ENCODE measurements at places on chromosomes 13 and 19. TPM values are rescaled to one million over a fixed set of nuclear protein-coding genes. Genes with fewer than 3 reads are reported as not detected.

DNA sequence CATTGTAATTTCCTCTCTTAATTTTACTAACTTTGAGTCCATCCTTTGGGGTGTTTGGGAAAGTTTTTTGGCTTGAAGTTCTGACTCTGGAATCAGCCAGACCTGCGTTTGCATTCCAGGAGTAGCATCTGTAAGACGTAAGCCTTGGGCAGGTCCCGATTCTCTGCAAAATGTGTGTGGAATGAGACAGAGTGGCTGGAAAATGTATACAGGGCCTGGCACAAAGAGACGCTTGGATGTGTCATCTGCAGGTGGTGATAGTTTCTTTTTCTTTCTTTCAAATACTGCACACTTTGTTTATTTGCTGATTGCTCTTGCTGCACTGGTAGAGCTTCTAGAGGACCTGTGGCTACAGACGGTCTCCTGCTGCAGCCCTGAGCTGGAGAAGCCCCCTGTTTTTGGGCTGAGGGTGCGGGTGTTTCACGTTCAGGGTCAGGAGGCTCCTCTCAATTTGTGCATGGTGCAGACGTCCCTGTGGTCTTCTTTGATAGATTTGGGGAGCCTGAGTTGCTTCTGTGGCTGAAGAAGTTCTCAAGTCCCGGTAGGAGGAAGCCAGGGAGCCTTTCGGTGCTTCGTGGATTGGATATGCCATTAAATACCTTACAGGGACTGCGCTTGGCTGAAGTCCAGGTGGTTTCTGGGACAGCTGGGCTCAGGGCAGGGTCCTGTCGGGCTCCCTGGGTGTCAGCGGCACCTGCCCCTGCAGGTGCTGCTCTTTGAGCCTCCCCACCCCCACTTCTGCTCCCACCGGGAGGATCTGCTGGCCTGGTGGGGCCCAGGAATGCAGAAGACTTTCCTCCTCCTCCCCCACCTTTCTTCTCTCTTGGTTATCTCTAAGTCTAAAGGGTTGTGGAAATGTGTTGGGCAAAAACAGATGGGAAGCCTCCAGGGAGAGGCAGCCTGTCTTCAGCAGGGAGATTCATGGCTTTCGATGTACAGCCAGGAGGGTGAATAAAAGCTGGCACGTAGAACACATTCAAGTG is 44.0 kb upstream of the GAS6 start:
- no peak for DNase-seq

The SIGLECL1 gene
- not detected for polyA plus RNA-seq

- DNase-seq, result peak; percentile 59
Measured at GRCh38 chr13:48411147-48411794, 1.6 kb downstream of the LPAR6 start.

GRCh38 chr19:7643031-7643415 is 6.1 kb downstream of the STXBP2 start:
- no peak for DNase-seq

DNA sequence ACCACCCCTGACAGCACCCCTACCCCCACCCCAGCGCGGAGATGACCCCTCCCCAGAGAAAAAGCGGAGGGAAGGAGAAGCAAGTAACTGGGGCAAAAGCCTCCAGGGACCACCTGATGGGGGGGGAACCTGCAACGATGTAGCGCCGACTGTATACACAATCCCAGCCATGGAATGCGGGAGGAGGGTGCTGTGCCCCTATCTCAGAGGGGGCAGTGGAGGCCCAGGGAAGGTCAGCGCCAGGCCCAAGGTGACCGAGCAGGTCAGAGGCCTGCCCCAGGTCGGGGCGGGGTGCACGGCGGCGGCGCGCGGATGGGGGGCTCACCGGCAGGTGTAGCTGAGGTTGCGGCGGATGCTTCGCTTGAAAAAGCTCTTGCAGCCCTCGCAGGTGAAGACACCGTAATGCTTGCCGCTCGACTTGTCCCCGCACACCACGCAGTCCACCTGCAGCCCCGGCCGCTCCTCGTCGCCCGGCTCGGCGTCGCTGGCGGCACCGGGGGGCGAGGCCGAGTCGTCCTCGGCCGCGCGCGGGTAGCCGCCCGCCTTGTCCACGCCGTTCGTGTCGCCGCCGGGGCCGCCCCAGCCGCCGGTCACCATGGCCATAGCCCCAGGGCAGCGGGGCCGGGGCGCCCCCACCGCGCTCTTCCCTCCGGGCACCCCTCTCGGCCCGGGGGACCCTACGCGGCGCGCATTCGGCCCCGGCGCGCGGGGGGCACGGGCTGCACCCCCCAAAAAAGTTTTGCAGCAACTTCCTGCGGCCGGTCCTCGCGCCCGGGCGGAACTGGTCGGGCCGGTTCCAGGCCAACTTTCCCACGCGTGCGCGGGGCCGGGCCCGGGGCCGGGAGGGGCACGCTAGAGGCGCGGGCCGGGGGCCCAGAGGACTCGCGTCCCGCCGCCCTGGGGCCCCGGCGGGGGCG is 843 bp downstream of the NR2F6 start:
- no peak for DNase-seq

The RPL28 gene
- 3,435 TPM for polyA plus RNA-seq

The THSD1 gene
- 27.6 TPM for polyA plus RNA-seq

The SLAIN1 gene
- 2.5 TPM for polyA plus RNA-seq

DNA sequence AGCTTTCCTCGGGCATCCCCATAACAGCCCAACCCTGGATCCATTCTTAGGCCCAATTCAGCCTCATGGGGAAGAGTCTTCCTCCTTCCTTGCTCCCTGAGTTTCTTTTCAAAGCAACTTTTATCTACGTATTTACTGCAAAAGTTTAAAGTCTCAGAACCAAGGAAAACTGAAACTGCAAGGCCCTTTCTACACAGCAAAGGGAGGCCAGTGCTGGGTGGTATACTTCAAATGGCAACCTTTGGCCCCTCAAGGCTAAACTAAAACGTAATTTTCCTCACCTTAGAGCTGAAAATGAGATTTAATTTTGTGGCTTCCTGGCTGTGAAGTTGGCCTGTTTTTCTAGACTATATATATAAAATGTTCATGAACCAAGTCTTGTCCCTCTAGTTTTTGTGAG is 5.6 kb downstream of the CDX2 start:
- no peak for DNase-seq

GRCh38 chr19:42423462-42424344 is 3.5 kb downstream of the LIPE start:
- DNase-seq, result peak; percentile 88

The STXBP2 gene
- 104 TPM for polyA plus RNA-seq

The SLC6A16 gene
- polyA plus RNA-seq, result 0.72 TPM

DNA sequence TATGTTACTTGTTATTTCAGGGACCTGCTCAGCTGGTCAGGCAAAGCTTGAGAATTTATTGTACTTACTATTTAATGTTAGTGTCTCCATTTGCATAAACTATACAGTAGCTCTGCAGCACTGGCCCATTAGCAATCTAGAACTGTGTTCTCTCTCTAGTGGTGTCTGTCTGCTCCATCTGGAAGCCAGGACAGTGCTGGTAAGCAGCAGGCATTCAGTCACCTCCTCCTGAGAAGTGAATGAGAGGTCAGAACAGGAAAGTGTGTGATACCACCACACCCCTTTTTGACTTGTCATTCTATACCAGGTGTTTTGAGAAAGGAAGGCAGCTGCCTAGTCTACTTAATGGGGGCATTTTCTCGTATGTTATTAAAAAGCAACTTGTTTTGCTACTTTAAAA is 3.9 kb downstream of the COG3 start:
- DNase-seq, result no peak

The ZNF100 gene
- 1.8 TPM for polyA plus RNA-seq
